ENCODE measurements at places on chromosomes 4 and X.

- peak; percentile 60 for DNase-seq
Observed at GRCh38 chr4:57405359-57405758, 295.2 kb upstream of the IGFBP7 start.

DNA sequence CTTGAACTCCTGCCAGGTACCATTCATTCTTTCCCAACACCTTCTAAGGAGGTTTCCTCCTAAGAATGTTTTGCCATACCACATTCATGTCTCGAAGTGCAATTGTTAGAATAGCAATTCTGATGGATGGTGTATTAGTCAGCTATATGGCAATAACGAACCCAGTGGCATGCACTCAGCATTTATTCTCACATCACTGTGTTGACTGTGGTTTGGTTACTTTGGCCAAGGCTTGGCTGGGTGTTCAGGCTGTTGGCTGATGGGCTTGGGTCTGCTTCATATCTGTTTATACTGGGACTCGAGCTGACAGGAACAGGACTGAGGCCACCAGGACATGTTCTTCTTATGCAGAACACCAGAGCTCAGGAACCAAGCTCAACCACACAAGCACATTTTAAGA lies 31.7 kb downstream of the PSAPL1 start:
- peak; percentile 15 for DNase-seq

DNA sequence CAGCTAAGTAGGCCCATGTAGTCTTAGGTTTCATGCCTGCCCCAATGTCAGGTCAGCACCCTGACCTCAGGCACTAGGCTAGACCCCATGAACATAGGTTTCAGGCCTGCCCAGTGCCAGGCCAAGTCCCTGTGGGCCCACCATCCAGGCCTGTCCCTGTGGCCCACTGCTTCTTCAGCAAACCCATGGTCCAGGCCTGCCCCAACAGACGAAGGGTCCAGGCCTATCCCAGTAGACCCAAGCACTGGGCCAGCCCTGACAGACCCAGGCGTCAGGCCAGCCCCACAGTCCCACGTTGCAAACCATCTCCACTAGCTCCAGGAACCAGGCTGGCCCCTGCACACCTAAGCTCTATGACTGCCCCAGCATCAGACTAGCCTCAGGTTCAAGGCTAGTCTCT lies 92.4 kb downstream of the ENOX2 start:
- DNase-seq, result no peak

DNA sequence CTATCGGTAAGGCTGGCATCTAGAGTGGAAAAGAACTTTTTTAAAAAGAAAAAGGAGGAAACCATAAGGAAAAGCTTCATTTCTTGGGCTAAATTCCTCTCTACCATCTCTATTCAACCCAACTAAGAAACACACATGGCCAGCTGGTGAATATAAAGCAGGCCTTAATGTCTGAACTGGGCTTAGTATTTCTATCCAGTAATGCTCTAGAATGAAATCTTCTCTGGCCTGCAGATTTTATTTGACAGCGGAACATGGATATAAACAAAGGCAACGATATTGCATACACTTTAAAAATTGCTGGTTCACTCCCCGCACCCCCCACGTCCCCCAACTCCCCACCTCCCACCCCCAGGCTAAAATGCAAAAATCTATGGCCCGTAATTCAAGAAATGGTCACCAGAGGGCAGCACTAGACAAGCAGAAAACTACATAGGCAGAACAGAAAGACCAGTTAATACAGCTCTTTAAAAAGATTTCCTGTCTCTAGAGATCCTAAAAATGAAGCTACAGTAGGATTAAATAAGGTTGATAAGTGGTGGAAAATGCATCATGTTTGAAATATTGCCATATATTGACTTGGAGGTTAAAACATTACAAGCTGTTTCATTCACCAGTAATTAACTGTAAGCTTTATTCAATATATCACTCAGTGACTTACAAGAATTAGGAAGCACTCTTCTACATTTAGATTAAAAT lies 155.2 kb upstream of the GALNT7 start:
- no peak for DNase-seq

DNA sequence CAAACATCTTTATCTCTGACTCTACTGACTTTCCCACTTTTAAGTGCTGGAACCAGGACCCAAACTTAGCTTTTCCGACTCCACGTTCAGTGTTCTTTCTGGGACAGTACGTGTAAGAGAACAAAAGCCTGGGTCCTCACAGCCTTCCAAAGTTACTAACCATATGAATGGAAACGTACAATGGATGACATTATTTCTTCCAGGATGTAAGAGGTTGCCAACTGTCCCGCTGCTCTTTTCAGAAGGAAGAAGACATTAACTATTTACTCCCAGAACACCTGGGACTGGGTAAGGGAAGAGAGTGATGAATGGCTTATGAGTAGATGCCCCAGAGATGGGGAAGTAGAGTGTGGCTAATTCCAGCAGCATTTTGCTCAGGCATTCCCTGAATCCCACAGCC lies 114.7 kb downstream of the TRAPPC11 start:
- no peak for DNase-seq

DNA sequence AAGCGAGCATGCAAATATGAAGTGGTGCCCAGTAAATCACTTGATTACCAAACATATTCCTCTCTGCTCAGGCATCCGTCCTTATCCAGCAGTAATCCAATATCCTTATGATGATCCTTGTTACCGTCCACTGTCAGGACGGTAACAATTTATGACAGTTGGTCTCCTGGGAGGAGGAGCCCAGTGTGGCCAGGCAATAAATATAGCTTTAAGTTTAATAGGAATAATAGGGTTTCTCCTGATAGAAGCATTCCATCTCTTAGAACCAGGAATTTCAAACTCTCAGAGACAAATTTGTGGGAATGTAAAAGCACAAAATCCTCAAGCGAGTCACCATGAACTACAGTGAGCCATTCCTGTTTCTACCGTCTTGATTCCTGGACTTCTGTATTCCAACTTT lies 171.2 kb upstream of the IL15 start:
- DNase-seq, result no peak

DNA sequence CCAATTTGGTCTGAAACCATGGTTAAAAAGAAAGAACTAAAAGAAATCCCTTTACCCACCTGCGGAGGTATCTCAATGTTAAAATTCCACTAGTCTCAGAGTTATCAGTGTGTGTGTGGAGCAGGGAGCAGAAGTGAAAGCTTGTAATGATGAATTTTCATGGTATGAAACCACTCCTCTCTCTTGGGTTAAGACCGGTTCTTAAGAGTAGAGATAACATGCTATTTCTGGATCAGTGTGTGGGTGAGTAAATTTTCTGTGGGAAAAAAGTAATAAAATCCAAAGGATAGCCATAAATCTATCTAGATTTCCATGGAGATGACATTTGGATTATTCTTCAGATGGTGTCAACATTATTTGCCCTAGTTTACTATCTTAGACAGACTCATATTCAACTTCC lies 3.2 kb downstream of the FGF13 start:
- no peak for DNase-seq

DNA sequence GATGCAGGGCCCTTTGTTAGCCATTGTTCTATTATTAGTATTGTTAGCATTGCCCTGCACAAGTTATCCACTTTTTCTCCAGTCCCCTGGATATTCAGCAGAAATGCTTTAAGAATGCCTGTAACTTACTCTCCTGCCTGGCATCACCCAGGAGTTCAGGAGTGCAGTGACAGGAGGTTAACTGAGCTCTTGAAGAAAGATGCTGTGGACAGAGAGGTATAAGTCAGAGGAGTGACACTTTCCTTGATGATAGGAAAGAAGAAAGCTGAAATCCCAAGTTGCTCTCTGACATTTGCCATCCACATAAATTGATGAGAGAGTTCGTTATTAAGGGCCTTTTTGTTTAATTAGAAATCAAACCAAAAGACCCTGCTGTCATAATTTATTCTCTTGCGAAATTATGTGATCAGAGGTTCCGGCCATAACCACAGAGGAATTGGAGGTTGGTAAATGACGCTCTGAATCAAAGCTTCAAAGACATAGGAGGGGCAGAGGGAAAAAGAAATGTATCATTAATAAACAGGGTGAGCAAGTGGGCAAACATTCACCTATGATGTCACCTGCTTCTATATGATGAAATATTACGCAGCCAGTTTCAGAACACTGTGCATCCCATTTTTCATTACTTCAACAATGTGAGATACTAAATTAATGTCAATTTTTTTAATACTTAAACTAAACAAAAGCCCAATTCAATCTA lies 230.2 kb upstream of the JADE1 start:
- DNase-seq, result no peak

DNA sequence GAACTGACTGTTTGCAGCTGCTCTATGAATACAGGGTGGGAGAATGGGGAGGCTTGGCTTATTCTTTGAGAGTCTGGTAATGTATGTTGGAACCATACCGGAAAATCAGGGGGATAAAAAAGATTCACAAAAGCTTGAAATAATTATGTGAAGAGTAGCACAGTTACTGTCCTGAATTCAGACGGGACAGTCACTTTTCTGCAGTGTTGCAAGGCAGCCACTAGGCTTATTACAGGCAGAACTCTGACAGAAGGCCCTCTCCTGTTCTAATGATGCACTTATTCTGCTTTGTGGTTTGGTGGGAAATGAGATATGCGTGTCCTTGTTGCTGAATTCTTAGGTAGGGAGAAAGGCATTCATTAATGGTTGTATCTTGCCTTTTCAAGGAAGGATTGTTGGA lies 37.2 kb downstream of the GUCY1B1 start:
- no peak for DNase-seq

DNA sequence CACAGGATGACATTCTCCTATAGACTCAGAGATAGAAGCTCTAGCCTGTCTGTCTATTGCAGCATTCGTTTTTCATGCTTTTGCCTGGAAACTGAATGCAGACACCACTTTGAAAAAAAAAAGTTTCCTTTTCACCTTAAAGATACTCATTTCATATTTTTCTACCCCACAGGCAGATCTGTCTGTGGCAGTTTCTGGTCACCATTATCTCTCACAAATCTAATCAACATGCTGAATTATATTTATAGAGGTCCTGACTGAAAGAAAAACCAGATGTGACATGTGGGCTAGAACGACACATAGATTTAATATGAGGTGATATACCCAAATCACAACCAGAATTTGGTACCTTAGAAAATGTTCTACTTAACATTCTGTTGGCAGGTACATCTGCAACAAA lies 28.2 kb downstream of the ADGRG4 start:
- DNase-seq, result no peak

DNA sequence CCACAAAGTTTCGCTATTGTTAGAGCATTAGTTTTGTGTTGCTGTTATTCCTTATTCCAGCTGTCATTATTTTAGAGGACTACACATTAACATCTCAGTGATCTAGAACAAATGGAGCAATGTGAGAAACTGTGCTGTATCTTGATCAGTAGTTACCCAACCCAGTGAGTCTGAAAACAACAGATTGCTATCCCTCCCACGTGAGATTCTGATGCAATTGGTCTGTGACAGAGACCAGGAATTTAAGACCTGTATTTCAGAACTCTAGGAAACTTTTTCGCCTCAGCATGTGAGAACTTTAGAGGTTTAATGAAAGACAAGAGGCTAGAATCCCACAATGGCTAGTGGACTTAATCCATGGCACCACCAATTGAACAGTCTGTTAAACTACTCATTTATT lies 35.7 kb upstream of the CDS1 start:
- DNase-seq, result no peak

GRCh38 chrX:109742722-109743121 lies 9.7 kb upstream of the ACSL4 start:
- DNase-seq, result no peak

DNA sequence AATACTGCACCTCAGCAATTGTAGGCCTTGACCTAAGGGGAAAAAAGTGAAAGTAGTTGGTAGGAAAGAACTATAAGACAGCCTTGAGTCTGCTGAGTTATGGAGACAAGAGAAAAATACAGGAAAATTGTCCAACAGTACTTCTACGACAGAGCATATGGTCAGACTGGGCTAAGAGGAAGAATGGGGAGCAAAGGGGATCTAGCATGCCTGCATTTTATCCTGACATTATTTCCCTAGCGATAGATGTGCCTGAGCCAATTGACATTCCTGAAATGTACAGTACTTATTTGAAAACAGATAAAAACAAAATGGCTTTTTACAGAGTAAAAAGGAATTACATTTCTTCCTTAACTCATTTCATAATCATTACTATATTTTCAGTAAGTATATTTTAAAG lies 22.2 kb downstream of the GUCY1A1 start:
- no peak for DNase-seq

GRCh38 chr4:3336382-3337356 lies 43.8 kb downstream of the RGS12 start:
- DNase-seq, result no peak

DNA sequence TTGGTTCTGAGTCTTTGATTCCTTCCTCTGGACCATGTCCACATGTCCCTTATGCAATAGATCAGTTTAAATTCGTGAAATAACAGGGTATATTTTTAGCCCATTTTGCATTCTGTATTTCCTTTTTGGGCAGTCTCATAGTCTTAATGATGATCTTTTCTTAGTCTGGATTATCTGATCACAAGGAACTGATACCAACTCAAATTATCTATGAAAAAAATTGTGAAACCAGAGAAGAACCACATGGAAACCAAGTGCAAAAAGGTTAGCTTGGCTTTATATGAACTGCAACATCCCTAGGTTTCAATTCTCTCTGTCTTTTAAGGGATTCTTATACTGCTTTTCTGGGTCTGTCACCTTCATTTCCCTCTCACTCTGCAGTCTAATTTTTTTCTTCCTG lies 608.6 kb upstream of the AADAT start:
- no peak for DNase-seq

GRCh38 chrX:153764786-153765137 lies 713 bp downstream of the PLXNB3 start:
- no peak for DNase-seq

- no peak for DNase-seq
Observed at GRCh38 chr4:108359130-108359985, 190.6 kb upstream of the LEF1 start.

- no peak for DNase-seq
Observed at GRCh38 chrX:40996886-40997530, 88.2 kb upstream of the USP9X start.

DNA sequence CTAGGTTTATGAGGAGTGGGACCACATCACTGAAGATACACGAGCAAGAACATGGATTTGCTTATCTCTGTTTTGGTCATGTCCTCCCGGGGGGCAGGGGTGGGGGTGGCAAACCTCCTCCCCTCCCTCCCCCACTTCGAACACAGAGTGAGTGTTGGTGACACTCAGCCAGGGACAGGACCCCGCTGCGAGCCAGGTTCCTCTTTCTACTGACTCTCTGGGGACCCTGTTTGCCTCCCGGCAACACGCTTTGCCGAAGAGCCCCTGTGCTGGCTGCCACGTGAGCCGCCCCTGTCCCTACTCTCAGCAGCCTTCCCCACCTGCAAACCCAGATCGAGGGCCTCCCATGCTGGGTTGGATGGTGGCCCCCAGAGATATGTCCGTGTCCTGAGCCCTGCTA lies 34.7 kb downstream of the P2RY8 start:
- peak; percentile 31 for DNase-seq

GRCh38 chr4:140012688-140013486 lies 141.1 kb downstream of the MAML3 start:
- peak; percentile 61 for DNase-seq

GRCh38 chr4:26351685-26352084 lies 30.9 kb downstream of the RBPJ start:
- no peak for DNase-seq

DNA sequence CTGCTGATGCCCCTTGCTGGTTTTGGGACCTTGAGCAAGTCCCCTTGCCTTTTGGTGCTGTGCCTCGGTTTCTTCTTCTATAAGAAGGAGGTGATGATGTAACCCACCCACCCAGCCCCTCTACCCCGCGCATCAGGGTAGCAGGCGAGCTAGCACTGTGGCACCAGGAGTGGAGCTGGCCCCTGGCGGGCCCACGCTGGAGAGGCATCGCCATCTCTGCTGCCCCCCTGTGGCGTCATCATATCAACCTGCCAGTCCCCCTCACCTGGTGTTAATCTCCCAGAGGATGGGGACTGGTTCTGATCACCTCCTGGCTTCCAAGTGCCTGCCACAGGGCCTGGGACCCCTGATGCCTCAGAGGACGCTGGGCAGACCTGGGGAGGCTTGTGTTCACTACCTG lies 6.3 kb upstream of the SORCS2 start:
- peak; percentile 60 for DNase-seq

All from islet precursor cell (in vitro differentiated cells).